Activated T-cell treated with anti-CD3 and anti-CD28 coated beads for 4 hours (primary cell): ENCODE measurements at places on chromosomes 2 and 18.

DNA sequence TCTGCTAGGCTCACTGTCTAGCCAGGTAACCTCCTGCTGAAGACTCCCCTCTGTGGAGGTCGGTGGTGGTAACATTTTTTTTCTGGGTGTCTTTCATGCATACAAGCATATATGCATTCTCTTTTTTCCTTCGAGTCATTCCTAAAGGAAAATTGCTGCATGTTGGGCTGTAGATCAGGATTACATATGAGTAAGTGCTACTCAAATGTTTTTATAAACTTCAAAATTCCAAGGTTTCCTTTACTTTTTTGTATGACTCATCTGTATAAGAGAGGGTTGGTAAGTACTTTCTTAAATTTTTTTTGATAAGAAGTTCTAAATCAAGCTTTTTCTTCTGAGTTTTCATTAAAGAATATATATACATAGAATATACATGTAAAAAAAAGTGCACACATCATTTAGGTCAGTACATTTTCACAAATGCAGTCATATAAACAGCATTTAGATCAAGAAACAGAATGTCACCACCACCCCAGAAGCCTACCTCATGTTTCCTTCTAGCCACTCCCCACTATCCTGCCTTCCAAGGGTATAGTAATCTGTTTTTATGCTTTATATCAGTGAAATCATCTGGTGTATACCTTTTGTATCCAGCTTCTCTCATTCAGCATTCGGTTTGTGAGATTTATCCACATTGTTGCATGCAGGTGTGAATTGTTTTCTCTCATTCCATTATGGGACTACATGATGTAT lies 128.0 kb upstream of the MAP3K20 start:
- no peak for DNase-seq

DNA sequence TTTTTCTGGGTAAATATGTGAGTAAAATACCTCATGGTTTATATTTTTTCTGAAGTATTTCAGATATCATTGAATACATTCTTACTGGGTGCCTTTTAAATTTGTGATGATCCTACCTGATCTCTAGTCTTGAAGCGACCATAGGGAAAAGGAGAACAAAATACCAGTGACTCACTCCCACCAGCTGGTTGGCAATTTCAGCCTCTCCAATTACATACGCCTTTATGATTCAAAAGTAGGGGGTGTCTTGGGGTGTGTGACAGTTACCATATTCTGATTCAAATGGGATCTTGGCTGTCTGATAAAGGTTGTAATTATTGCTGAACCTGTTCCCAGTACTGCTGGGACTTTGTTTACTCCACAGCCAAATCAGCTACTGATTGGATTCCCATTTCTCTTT lies 175.9 kb upstream of the NXPH2 start:
- no peak for DNase-seq

DNA sequence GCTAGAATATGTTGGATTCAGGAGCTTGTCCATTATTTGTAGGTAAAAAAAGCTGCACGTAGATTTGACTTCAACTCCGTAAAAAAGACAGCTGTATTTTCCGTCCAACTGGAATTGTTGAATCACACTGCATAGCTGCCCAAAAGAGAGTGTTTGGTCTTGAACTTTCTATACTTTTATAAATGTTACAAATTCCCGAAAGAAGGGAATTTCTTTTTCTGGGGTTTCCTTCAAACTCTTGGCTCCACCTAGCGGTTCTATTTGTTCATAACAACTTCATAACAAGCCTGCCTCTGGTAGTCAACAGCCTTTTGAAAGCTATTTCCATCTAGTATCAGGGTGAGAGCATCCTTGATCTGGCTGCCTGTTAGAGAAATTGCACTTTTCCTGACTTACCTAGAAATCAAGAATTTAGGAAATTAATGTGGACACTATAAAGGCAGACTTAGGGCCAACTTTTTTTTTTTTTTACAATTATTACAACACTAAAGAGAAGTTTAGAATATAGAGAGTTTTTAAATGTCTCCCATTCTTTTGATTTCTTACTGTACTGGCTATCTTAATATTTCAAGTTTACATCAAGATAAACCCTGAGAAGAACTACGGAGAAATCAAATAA lies 48.1 kb downstream of the TMEM185B start:
- DNase-seq: no peak

DNA sequence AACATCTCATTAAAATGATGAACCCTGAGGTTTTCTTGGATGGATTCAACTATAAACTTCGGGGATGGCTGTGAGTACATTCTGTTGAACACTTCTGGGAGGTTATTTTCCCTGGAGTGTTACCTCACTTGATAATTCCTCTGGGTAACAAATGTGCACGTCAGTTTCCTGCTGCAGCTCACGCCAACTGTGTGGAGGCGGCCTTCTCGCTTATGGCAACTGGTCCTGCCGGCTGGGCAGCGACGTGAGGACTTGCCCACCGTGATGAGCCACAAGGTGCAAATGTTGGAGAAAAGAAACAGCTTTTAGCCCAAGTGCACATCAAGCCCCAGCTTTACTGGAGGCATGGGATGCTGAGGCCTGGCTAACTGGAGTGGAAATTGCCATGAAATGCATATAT lies 15.9 kb downstream of the MYCN start:
- no peak for DNase-seq

DNA sequence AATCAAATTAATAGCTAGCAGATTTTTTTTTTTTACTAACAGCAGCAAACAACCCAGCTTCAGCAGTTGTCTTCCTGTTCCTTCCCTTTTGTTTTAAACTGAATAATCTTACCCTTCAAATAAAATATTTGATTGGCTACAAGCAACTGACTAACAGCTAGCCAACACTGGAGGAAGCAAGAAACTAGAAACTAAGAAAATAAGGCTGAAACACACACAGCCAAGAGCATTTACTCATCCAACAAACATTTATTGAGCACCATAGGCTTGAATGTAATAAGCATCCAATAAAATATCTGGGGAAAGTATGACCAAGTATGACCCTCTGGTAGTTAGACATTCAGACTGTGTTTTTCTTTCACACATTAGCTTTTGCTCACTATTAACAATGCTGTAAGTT lies 189.2 kb downstream of the CD226 start:
- no peak for DNase-seq
